CD8-positive, alpha-beta memory T cell (primary cell): ENCODE measurements at places on chromosomes 3 and 15. TPM values are rescaled to one million over a fixed set of nuclear protein-coding genes. Genes with fewer than 3 reads are reported as not detected.
A peak's percentile ranks its signal among the peaks of the same experiment; 100 is the strongest.

DNA sequence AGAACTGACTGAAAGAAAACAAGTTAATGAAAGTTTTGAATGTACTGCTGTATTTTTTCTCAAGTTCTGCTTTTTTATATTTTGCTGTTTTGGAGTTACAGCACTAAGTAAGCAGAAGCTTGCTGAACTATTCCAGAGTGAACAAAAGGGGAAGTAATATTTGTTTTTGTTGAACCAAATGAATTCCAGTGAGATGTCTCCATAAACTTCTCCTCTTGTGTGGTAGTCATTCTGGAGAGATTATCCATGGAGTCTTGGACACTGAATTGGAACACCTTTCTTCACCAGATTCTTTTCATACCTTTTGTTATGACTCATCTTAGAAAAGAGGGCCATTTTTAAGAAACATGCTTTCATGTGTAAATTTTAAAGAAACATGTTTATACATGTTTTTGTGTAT, 8.8 kb downstream of the ANKUB1 start:
- no peak for DNase-seq
- no peaks in the 10 kb centered on the region for H3K27me3 ChIP-seq
- no peaks in the 10 kb centered on the region for H3K36me3 ChIP-seq
- no peak overlapping the region for H3K27ac ChIP-seq
- no peaks in the 10 kb centered on the region for H3K4me1 ChIP-seq

DNA sequence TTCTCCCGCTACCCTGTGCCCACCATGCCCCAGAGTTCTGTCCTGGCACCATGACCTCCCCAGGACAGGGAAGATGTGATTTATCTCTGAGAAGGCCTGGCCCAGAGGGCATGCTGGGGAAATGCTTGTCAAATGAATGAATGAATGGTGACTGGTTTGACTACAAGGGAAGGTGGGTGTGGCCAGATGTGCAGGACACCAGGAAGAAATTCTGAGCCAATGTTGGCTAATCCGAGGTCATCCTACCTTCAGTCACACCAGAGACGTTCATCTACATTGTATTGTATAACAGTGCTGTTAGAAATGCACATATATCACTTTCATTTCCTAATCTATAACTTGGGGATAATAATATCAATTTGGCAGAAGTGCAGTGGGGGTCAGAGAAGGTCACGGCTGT, 138.4 kb downstream of the FAM43A start:
- H3K4me1 ChIP-seq, result no peaks in the 10 kb centered on the region
- no peaks in the 10 kb centered on the region for H3K27me3 ChIP-seq
- no peak overlapping the region for H3K4me3 ChIP-seq
- no peak for DNase-seq
- no peaks in the 10 kb centered on the region for H3K36me3 ChIP-seq
- H3K27ac ChIP-seq, result no peak overlapping the region

The TIMP4 gene
- not detected for total RNA-seq

DNA sequence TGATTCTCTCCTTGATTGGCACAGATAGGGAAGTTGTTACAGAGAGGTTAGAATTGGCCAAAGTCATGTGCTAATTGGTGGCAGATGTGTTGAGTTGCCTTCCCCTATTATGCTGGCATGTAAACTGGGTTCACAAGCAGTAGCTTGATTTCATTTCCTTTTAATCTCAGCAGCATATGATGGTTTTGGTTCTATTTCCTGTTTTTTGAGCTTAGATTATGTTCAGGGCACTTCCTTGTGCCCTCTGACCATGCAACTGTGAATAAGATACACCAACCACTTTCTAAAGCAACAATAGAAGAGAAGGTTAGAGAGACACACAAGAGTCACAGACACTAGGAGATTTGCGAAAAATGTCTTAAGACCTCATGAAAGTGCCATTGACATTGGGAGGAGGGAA, 16.5 kb downstream of the HPS3 start:
- H3K4me3 ChIP-seq, result no peak overlapping the region
- H3K27me3 ChIP-seq, result no peaks in the 10 kb centered on the region
- peaks cover 11% of the 10 kb centered on the region for H3K36me3 ChIP-seq
- no peak for DNase-seq

The NSUN3 gene
- 14.4 TPM for total RNA-seq

The FGF7 gene
- not detected for total RNA-seq

GRCh38 chr3:19346759-19347158, 198.4 kb downstream of the KCNH8 start:
- no peaks in the 10 kb centered on the region for H3K4me1 ChIP-seq
- no peak overlapping the region for H3K27ac ChIP-seq
- DNase-seq, result no peak
- H3K27me3 ChIP-seq, result no peaks in the 10 kb centered on the region

- DNase-seq, result no peak
- H3K4me3 ChIP-seq, result no peak overlapping the region
- no peaks in the 10 kb centered on the region for H3K4me1 ChIP-seq
- no peak overlapping the region for H3K27ac ChIP-seq
These were observed 91.8 kb upstream of the ALCAM start for GRCh38 chr3:105274958-105275357.

GRCh38 chr3:188754267-188754666, 417.5 kb upstream of the TPRG1 start:
- H3K4me1 ChIP-seq, result no peaks in the 10 kb centered on the region
- no peak overlapping the region for H3K4me3 ChIP-seq
- H3K36me3 ChIP-seq, result no peaks in the 10 kb centered on the region
- no peaks in the 10 kb centered on the region for H3K27me3 ChIP-seq
- H3K27ac ChIP-seq, result no peak overlapping the region
- DNase-seq, result no peak

DNA sequence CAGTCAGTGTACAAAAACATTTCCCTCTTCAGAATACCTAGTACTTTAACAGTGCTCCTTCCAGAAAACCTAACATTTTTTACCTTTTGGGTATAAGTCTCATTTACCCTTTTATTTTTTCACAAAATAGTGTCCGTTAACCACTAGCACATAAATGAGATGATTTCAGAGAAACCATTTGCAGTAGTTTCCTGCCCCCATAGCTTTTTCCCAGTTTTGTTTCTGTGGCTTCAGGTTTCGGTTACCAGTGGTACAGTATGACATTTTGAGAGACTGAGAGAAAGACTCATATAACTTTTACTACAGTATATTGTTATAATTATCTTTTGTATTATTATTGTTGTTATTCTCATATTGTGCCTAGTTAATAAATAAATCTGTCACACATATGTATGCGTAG, 6.2 kb upstream of the RBMS3 start:
- H3K36me3 ChIP-seq, result no peaks in the 10 kb centered on the region
- DNase-seq, result no peak
- no peak overlapping the region for H3K4me3 ChIP-seq
- H3K27ac ChIP-seq, result no peak overlapping the region
- no peaks in the 10 kb centered on the region for H3K27me3 ChIP-seq
- H3K4me1 ChIP-seq, result no peaks in the 10 kb centered on the region

The FOXL2NB gene
- not detected for total RNA-seq

- H3K4me3 ChIP-seq, result no peak overlapping the region
- DNase-seq, result no peak
- H3K36me3 ChIP-seq, result no peaks in the 10 kb centered on the region
- no peaks in the 10 kb centered on the region for H3K4me1 ChIP-seq
- H3K27me3 ChIP-seq, result no peaks in the 10 kb centered on the region
- no peak overlapping the region for H3K27ac ChIP-seq
These were observed 6.3 kb downstream of the CHAC1 start for GRCh38 chr15:40959331-40960141.

DNA sequence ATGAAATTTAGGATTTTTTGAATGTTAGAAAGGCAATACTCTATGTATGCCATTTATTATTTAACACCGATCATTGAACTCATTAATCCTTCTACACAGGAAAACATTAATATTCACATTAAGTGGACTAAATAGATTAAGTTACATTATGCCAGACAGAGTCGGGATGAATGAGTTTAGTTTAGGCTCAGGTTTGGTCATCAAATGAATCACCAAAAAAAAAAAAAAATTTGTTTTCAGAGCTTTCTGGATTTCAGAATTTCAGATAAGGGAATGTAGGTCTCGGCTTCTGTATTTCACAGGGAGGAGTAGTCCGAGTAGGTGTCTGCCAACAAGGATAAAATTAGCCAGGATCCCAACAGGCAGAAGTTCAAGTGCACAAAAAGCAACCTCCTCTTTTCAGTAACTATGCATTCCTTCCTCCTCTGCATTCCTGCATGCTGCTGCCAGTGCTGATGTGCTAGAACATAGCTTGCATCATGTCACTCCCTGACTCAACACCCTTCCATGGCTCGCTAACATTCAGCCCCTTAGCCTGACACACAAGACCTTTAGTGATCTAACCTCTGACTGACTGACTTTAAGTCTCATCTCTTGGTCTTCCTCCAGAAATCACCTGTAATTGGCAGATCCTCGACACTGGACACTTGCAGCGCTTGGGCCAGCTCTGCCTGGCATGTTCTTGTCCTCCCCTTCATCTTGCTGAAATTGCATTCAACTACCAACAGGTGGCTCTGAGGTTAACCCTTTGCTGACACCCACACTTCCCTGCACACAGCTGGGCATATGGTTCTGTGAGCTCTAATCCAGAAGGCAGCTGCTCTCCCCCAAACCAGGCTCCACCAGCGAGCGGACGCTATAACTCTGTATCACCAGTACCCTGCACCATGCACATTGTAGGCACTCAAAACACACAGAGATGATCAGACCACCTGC, 145.4 kb upstream of the PROK2 start:
- H3K4me1 ChIP-seq, result no peaks in the 10 kb centered on the region
- H3K27ac ChIP-seq, result no peak overlapping the region
- H3K4me3 ChIP-seq, result no peak overlapping the region
- no peaks in the 10 kb centered on the region for H3K36me3 ChIP-seq

DNA sequence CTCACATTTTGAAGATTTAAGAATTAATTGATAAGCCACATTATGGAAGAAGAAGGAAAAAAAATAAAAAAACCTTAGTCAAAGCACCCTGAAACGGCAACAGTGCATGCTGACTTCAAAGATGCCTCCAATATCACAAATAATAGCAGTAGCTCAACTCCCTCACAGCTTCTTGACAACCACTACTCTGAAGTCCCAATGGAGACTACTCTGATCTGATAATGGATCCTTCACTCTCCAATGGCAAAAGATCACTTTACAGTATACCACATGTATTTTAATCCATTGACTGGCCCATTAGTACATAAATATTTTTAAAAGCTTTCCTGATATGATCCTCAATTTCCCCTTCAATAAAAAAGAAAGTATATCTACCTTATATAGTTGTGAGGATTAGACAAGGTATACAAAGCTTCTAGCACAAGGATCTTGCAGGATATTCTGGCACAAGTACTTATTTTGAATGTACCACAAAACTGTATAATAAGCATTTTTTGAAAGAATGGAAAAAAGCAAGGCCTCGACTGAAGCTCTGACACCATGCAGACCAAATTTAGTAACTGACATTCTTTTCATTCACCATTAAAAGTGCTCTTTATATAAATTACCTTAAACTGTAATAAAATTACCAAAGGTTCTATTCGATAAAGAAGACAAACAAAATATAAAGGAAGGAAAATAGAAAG, 91.9 kb downstream of the PEAK1 start:
- H3K4me3 ChIP-seq, result no peak overlapping the region
- no peak overlapping the region for H3K27ac ChIP-seq
- H3K27me3 ChIP-seq, result no peaks in the 10 kb centered on the region

The P2RY13 gene
- not detected for total RNA-seq

GRCh38 chr3:50324351-50325112, 2.0 kb upstream of the HYAL2 start:
- H3K36me3 ChIP-seq, result peaks cover 6% of the 10 kb centered on the region
- no peak overlapping the region for H3K4me3 ChIP-seq
- no peak overlapping the region for H3K27ac ChIP-seq
- H3K27me3 ChIP-seq, result no peaks in the 10 kb centered on the region

- H3K27ac ChIP-seq, result peak overlapping the region; percentile 96
- peaks cover 34% of the 10 kb centered on the region for H3K4me1 ChIP-seq
- no peaks in the 10 kb centered on the region for H3K36me3 ChIP-seq
- peak overlapping the region; percentile 92 for H3K4me3 ChIP-seq
- no peaks in the 10 kb centered on the region for H3K27me3 ChIP-seq
These were observed 725 bp upstream of the SCAMP2 start for GRCh38 chr15:74873756-74874424.

DNA sequence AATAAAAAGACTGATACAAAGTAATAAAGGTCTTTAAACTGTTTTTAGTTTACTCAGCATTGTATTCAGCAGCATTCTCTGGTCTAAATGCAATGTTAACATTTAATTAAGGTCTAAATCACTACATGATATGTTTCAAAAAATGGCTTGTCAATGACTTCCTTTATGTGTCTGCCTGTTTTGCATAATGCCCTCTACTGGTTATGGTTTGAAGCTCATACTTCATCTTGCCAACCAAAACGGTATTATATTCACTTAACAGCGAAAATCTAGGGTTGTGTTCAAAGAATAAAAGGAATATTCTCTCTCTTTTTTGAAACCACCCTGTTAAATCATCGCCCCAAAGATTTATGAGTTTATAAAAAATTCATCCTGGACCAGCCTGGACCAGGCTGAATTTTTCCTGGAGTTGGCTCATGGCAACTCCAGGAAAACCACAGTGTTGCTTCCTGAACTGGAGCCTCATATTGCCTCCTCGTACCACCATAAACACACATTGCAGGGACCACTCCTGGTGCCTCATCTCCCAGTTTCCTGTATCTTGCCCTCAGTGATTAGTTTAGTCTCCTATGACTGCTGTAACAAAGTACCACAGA, 6.7 kb upstream of the NCEH1 start:
- H3K4me1 ChIP-seq, result no peaks in the 10 kb centered on the region
- no peak for DNase-seq
- H3K36me3 ChIP-seq, result no peaks in the 10 kb centered on the region

DNA sequence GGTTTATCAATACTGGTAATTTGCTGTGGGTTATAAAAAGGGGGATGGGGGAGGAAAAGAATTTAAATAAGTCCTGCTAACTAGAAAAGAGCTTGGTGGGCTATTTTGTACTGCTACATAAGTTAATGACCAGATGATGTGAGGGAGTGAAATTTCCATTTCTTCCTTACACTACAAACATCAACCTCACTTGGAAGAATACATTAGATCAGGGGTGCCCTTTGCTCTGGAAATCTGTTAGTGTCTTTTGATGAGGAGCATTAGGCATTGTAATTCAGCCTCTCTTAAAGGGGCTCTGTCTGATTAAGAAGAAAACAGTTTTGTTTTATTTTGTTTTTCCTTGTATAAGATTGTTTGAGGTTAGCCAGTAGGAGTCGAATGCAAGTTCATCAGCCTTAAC, 576.4 kb upstream of the TBL1XR1 start:
- peaks cover 9% of the 10 kb centered on the region for H3K4me1 ChIP-seq
- H3K27ac ChIP-seq, result no peak overlapping the region
- H3K27me3 ChIP-seq, result no peaks in the 10 kb centered on the region
- no peaks in the 10 kb centered on the region for H3K36me3 ChIP-seq
- no peak overlapping the region for H3K4me3 ChIP-seq

The IREB2 gene
- 69.3 TPM for total RNA-seq

- H3K4me1 ChIP-seq, result no peaks in the 10 kb centered on the region
- no peak overlapping the region for H3K27ac ChIP-seq
- no peak for DNase-seq
- no peaks in the 10 kb centered on the region for H3K36me3 ChIP-seq
These were observed 311.6 kb downstream of the EPHA6 start for GRCh38 chr3:97125902-97126499.

GRCh38 chr3:39752019-39752637, 57.3 kb upstream of the MYRIP start:
- H3K27ac ChIP-seq, result no peak overlapping the region
- no peaks in the 10 kb centered on the region for H3K27me3 ChIP-seq
- DNase-seq, result no peak
- no peaks in the 10 kb centered on the region for H3K4me1 ChIP-seq

GRCh38 chr3:11140030-11140712, 14.1 kb upstream of the HRH1 start:
- H3K4me1 ChIP-seq, result no peaks in the 10 kb centered on the region
- H3K36me3 ChIP-seq, result no peaks in the 10 kb centered on the region
- H3K27me3 ChIP-seq, result peaks cover 3% of the 10 kb centered on the region
- no peak overlapping the region for H3K4me3 ChIP-seq
- H3K27ac ChIP-seq, result no peak overlapping the region
